ENCODE measurements at places on chromosomes 12 and 14.

DNA sequence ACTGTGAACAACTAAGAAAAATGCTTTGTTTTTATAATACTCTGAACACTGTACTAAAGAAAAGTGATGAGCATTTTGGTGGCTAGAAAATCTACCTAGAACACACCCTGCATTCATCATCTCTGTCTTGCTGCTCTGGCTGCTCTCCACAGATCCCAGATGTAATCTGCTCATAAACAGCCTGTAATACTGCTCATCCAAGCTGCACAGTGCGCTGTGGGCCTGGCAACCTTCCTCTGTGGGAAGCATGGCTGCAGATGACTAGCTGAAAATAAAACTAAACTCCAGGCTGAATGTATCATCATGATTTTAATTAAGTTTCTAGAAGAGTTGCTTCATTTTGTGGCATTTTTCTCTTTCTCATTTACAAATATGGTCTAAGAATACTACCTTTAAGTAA, 200.7 kb downstream of the SLC2A13 start:
- DNase-seq = peak; percentile 96

GRCh38 chr12:53952871-53953734, 1.6 kb upstream of the HOXC12 start:
- DNase-seq = peak; percentile 48

GRCh38 chr14:91744068-91744480, 12.2 kb upstream of the CATSPERB start:
- no peak for DNase-seq

DNA sequence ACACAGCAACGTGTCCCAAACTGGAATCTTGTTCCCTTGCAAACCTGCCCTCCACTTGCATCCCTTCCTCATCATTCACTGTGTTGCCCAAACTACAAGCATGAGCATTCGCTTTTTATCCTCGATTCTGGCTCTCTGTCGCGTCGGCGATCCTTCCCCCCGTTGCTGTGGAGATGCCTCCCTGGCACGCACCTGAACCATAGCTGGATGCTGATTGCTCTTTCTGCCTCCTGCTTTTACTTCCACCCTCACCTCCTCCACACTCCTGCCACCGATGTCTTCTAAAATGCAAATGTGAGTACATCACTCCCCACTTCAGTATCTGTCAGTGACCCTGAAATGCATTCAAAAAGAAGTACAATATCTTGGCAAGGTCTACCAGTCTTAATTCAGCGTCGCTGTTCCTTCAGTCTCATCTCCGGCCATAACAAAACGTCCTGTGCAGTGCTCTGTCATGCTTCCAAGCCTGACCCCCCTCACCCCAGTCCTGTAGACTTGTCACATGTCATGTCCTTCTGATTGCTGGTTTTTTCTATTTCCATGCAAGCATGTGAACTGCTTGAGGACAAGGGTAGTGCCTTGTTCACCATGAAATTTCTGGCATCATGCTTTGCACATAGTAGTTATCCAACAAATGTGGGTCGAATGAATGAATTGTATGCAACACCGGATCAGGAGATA, 2.5 kb upstream of the PPP2R5C start:
- no peak for DNase-seq

DNA sequence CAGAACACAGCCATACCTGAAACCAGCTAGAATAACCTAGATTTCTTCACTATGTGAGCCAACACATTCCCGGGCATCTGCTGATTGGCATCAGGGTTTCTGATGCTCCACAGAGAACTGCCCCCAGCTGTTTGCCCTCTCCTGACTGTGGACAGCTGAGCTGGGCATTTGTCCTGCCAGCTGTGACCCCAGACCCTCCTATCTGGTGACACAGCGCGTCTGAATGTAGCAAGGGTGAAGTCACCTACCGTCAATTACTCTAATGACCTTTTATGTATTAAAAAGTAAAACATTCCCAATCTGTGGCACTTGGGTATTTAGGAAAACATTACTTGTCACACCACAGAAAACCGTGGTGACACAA, 29.7 kb upstream of the SFSWAP start:
- DNase-seq = no peak

GRCh38 chr14:23468704-23469126, 788 bp upstream of the NGDN start:
- DNase-seq = no peak

GRCh38 chr14:87152693-87153092, 840.3 kb downstream of the GALC start:
- DNase-seq = no peak

GRCh38 chr14:79580906-79581305, 630.4 kb downstream of the DIO2 start:
- no peak for DNase-seq

DNA sequence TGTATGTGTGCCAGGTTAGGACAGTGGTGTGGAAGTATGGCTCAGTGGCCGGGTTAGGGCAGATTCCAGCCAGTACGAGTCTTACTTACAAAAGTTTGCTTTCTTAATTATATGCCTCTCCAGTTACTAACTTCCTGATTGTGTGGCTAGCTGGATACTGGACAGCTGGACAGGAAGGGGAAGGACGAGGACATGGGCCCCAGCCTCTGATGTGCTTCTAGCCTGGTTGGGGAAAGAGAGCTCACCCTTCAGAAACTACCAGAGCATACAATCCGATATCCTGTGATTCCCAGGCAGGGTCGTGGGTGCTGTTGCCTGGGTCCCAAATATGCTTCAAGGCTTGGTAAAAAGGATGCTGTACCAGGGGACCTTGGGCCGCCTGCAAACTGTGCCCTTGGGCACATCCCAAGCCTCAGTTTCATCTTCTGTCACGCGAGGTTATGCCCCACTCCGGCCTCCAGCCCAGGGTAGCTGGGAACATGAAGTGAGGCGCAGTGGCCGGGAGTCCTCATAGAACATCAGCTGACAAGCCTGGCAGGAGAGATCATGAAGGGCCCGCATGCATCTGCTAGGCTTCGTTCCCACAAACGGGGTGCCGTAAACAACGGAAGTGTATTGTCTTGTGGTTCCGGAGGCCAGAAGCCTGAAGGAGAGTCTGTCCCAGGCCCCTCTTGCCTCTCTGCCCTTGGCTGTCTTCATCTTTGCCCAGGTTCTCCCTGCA, 23.2 kb upstream of the RIN3 start:
- DNase-seq = peak; percentile 33

- peak; percentile 91 for DNase-seq
Observed at GRCh38 chr12:130832561-130833209, 6.4 kb downstream of the STX2 start.

- no peak for DNase-seq
Observed at GRCh38 chr14:25055992-25056687, 6.2 kb upstream of the STXBP6 start.

DNA sequence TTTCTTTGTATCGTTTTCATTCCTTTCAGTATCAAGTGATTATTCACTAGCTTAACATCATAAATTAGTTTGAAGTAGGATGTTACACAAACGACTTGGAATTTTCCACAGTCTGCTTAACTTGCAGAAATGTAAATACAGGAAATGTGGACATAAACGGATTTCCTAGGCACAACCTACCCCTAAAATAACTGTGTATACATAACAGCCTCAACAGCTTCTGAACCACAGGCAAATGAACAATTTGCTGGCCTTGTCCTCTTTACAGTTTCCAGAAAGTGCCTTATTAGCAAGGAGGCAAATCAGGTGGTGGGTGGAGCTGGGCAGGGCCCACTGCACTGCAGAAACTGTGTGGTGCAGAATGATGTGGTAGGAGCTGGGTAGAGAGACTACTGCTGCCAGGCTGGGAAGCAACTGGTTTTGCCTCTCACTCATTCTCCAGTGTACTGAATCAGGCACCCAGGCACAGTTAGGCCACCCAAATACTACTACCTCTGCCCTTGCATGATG, 14.1 kb downstream of the DRAM1 start:
- no peak for DNase-seq

GRCh38 chr14:26191671-26192070, 406.2 kb downstream of the NOVA1 start:
- DNase-seq = no peak

GRCh38 chr14:72776701-72777261, 117.1 kb downstream of the DPF3 start:
- peak; percentile 86 for DNase-seq

GRCh38 chr14:96145116-96145864, 59.3 kb upstream of the BDKRB2 start:
- DNase-seq = no peak

- DNase-seq = no peak
Observed at GRCh38 chr12:79527473-79527872, 163.3 kb downstream of the PAWR start.

DNA sequence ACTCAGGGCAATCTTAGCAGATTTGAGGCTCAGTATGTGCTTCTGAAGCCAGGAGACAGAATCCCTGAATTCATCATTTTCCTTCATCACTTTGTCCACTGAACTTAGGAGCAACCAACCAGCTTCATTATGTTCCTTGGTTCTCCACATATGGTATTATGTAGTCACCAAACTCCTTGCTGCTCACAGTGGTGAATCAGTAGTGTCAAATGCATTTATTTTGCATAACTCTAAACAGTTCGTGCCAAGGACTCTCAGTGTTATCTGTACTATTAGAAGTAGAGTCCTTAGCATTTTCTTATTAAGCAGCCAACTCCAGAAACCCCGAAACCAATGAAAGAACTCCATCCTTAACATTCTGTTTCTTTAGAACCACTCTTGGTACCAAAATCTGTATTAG, 466.9 kb upstream of the RGS6 start:
- DNase-seq = no peak

DNA sequence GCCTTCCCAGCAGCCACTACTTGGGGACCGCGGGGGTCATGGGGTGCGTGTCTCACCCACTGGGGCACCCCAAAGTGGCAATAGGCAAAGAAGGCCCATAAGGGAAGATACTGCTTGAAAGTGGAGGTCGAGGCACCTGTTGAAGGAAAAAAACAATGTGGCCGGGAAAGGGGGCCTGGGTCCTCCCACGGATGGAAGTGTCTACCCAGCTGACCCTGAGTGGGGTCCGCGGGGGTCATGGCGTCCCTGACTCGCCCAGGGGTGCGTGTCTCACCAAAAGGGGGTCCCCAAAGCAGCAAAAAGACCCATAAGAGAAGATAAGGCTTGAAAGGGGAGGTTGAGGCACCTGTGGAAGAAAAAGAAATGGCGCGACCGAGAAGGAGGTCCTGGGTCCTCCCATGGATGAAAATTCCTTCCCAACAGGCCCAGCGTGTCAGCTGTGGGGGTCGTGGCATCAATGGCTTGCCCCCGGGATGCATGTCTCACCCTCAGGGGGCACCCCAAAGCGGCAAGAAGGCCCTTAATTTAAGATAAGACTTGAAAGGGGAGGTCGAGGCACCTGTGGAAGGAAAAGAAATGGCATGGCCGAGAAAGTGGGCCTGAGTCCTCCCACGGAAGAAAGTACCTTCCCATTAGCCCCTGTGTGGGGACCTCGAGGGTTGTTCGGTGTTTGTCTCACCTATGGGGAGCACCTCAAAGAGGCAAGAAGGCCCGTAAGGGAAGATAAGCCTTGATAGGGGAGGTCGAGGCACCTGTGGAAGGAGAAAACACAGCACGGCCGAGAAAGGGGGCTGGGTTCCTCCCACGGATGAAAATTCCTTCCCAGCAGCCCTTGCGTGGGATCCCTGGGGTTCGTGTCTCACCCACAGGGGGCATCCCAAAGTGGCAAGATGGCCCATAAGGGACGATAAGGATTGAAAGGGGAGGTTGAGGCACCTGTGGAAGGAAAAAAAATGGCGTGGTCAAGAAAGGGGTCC, 266.0 kb downstream of the ALG10 start:
- DNase-seq = no peak

- DNase-seq = no peak
Observed at GRCh38 chr14:51410897-51411296, 170.8 kb downstream of the TMX1 start.

GRCh38 chr14:47730296-47730695, 54.9 kb upstream of the MDGA2 start:
- DNase-seq = no peak

- DNase-seq = no peak
Observed at GRCh38 chr12:65537978-65538377, 259.5 kb downstream of the MSRB3 start.

DNA sequence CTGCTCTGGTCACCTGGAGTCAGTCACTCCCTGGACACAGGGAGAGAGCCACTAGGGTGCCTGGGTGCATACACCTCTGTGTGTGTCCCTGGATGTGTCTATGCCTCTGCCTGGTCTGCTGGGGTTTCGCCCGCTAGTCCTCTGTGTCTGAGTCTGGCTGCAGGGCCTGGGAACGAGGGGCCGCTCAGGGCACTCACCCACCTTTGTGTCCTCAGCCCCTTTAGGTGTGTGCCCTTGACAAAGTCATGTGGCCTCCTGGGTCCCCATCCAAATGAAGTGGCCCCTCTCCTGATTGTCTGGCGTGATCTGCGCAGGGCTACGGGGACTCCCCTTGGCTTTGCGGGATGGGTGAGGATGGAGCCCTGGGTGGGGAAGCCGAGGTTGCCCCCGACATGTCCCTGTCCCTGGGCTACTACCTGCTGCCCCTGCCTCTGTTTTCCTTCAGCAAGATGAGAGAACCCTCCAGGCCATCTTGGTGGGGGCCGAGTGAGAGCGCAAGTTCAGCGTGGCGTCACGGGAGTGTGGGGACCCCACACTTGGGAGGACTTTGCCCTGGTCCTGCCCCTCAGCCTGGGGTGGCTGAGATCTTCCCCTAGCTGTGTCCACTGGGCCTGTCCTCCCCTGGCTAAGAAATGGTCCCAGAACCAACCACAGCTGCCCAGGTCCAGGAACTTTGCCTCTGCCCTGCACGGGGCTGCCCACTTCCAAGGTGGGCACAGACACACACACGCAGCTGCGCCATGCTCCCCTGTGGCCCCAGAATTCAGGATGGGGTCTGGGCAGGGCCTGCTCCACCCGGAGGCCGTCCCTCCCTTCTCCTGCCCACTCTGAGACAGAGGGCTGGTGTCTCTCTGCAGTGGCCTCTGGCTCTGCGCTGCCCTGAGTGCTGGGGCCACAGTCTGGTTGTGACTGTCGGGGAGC, 2.7 kb upstream of the AHNAK2 start:
- DNase-seq = no peak

GRCh38 chr14:90759370-90760077, 56.7 kb downstream of the TTC7B start:
- DNase-seq = no peak

DNA sequence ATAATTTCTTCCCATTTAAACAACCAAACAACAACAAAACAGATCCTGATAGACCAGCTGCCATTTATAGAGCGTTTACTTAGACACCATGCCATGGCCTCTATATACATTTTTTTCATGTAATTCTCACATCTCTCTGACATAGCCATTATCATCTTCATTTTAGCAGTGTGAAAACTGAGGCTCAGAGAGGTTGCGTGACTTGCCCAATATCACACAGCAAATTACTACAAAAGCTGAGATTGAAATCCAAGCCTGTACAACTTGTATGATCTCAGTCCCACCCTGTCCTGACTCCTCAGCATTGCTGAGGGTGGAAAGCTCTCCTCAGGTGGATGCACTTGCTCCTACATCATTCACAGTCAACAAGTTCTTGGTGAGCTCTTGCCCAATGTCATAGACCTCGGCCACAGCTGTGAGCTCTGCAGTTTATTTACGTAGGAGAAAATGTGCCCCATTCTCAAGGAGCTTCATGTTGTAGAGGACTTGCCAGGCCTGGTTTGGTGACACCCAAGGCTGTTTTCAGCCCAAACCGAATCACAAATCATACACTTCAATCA, 55.5 kb downstream of the CRACR2A start:
- no peak for DNase-seq
